ENCODE measurements at places on chromosomes 5 and 9. TPM values are rescaled to one million over a fixed set of nuclear protein-coding genes. Genes with fewer than 3 reads are reported as not detected.

GRCh38 chr9:12351293-12352044, 341.7 kb upstream of the TYRP1 start:
- H3K36me3 ChIP-seq = no peaks in the 10 kb centered on the region
- H3K4me3 ChIP-seq = no peak overlapping the region
- DNase-seq = no peak
- H3K27ac ChIP-seq = no peak overlapping the region
- no peaks in the 10 kb centered on the region for H3K4me1 ChIP-seq
- H3K27me3 ChIP-seq = no peaks in the 10 kb centered on the region

GRCh38 chr5:140965905-140966292, 377 bp upstream of the PCDHAC2 start:
- no peaks in the 10 kb centered on the region for H3K36me3 ChIP-seq
- peak overlapping the region; percentile 60 for H3K4me3 ChIP-seq
- no peak for DNase-seq
- H3K27ac ChIP-seq = no peak overlapping the region

GRCh38 chr9:32384002-32384363, 460 bp upstream of the ACO1 start:
- H3K4me3 ChIP-seq = no peak overlapping the region
- DNase-seq = no peak
- peak overlapping the region; percentile 83 for H3K27ac ChIP-seq
- H3K4me1 ChIP-seq = peaks cover 47% of the 10 kb centered on the region

Gene CAMK2A
- under 0.01 TPM for total RNA-seq

Gene GTF2H2C
- total RNA-seq = 38.4 TPM

Measured in liver (tissue), 10 donors.